CD4-positive, CD25-positive, alpha-beta regulatory T cell (primary cell): ENCODE measurements at places on chromosomes 16 and 17. TPM values are rescaled to one million over a fixed set of nuclear protein-coding genes. Genes with fewer than 3 reads are reported as not detected.

Gene EFNB3
- polyA plus RNA-seq: not detected

Gene CDH1
- 0.85 TPM for polyA plus RNA-seq

Gene CD300LB
- not detected for polyA plus RNA-seq

Gene SLC7A6
- 18.8 TPM for polyA plus RNA-seq

GRCh38 chr17:72900654-72900971, 191.9 kb downstream of the SLC39A11 start:
- no peak overlapping the region for H3K4me3 ChIP-seq
- H3K27ac ChIP-seq: no peak overlapping the region
- no peaks in the 10 kb centered on the region for H3K4me1 ChIP-seq
- H3K27me3 ChIP-seq: no peaks in the 10 kb centered on the region

GRCh38 chr17:50737118-50737698, 17.8 kb downstream of the LUC7L3 start:
- DNase-seq: no peak
- no peaks in the 10 kb centered on the region for H3K27me3 ChIP-seq
- peaks cover 52% of the 10 kb centered on the region for H3K36me3 ChIP-seq
- no peak overlapping the region for H3K4me3 ChIP-seq

Gene CXCL16
- polyA plus RNA-seq: 0.45 TPM

DNA sequence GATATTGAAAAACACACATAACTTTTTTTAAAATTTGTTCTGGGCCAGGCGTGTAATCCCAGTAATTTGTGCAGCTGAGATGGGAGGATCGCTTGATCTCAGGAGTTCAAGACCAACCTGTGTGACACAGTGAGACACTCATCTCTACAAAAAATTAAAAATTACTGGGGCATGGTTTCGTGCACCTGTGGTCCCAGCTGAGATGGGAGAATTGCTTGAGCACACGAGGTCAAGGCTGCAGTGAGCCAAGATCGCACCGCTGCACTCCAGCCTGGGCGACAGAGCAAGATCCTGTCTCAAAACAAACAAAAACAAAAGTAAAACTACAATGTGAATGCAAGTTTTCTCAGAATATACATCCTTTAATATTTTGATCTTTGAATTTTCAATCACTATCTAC, 15.1 kb downstream of the C16orf54 start:
- H3K4me1 ChIP-seq: peaks cover 9% of the 10 kb centered on the region
- H3K27me3 ChIP-seq: no peaks in the 10 kb centered on the region
- no peak overlapping the region for H3K4me3 ChIP-seq
- no peak overlapping the region for H3K27ac ChIP-seq

DNA sequence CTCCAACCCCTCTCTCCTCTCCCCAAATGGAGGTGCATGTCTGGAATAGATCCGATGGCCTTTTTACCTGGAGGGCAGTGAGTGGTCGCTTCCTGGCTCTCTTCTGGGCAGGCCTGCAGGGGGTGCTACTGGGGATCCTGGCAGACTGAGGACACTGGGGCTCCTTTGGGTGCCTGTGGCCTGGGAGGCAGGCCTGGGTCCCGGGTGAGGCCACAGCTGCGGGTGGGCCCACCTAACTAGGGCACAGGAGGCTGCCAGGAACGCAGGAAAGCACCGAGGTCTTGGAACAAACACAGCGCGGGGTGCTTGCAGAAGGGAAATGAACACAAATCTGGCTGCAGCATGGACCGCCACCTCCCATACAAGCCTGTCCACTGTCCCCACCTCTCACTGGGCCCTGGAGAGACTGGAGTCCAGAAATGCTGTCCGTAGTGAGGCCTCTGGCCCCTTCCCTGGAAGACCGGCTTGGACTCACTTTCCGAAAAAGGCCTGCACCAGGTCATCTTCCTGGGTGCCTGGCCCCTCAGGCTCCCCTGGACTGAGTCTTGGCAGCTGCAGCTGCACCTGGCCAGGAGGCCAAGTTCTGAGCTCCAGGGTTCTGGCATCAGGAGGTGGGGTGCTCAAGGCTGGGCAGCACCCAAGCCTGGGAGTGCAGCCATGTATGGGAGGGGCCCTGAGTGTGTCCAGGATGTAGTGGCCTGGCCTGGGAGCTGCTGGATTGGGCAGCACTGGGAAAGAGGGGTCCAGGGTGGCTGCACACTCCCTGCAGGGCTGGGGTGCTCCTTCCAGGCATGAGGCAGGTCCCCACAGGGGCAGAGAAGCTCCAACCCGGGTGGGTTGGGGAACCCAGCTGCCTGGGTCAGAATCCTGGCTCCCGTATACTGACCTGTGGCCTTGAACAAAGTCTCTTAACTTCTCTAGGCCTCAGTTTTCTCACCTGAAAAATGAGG, 195.1 kb downstream of the IRF8 start:
- no peaks in the 10 kb centered on the region for H3K36me3 ChIP-seq
- DNase-seq: no peak
- H3K27me3 ChIP-seq: no peaks in the 10 kb centered on the region
- no peaks in the 10 kb centered on the region for H3K4me1 ChIP-seq
- H3K4me3 ChIP-seq: no peak overlapping the region
- H3K27ac ChIP-seq: no peak overlapping the region

Gene OR1A1
- not detected for polyA plus RNA-seq

- peak overlapping the region; percentile 62 for H3K4me3 ChIP-seq
- H3K27ac ChIP-seq: peak overlapping the region; percentile 85
- no peak for DNase-seq
- H3K27me3 ChIP-seq: no peaks in the 10 kb centered on the region
These were observed 128.4 kb downstream of the ANKRD11 start for GRCh38 chr16:89361751-89362539.

DNA sequence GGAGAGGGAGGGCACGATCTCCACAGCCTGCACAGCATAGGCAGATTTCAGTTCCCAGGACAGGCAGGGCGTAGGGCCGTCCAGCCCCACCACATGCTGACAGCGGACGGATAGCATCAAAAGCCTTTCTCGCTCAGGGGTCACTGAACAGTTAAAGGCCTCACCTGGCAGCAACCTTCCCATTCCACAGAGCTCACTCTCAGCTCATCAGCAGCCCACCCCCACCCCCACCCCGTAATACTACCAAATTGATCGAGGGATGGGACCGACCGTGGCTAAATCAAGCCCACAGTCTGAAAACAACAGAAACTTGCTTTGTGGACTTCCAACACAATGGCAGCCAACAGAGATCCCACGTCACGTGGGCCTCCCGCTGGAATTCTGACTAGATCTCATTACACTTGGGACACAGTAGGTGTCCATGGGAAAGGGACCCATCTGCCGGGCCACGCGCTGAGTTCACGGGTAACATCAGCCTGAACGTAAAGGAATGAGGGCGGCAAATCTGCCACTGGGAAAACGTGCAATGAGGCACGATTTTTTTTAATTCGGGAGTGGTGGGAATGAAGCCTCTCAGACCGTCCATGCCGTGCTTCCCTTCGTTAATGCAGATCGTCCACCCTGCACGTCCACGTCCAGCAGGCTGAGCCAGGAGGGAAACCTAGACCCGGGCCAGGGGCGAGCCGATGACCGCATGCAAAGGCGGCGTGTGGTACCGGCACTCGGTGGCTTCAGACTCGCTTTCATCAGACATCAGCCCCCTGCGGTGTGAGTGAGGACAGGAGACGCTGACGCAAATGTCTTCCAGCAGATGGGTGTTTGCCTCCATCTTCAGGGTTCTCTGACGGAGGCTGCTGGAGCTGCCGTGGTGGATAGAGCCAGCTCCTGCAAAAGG, 92.1 kb downstream of the TBC1D16 start:
- no peak overlapping the region for H3K27ac ChIP-seq
- H3K27me3 ChIP-seq: no peaks in the 10 kb centered on the region
- no peak overlapping the region for H3K4me3 ChIP-seq

Gene CHRNE
- polyA plus RNA-seq: not detected

GRCh38 chr17:35086164-35086563, 22.7 kb upstream of the RFFL start:
- no peaks in the 10 kb centered on the region for H3K36me3 ChIP-seq
- peaks cover 77% of the 10 kb centered on the region for H3K4me1 ChIP-seq
- no peak for DNase-seq
- peak overlapping the region; percentile 99 for H3K4me3 ChIP-seq
- no peaks in the 10 kb centered on the region for H3K27me3 ChIP-seq

DNA sequence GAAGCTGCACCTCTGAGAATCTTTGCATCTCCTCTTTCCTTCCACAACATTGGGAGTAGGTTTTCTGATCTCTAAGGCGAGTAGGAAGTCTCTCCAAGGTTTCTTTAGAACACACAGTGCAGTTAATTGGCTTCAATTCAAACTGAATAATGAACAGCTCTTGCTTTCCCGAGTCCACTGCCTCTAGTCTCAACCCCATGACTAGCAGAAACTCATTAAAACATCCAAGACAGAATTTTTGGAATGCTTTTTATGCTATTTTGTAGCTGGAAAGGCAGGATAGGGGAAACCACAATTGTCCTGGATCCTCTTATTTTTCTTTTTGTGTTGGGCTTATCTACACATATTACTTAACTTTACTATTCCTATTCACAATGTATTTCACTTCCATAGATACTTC, 206.6 kb downstream of the CDH8 start:
- no peaks in the 10 kb centered on the region for H3K36me3 ChIP-seq
- H3K4me3 ChIP-seq: no peak overlapping the region
- DNase-seq: no peak
- no peaks in the 10 kb centered on the region for H3K4me1 ChIP-seq

DNA sequence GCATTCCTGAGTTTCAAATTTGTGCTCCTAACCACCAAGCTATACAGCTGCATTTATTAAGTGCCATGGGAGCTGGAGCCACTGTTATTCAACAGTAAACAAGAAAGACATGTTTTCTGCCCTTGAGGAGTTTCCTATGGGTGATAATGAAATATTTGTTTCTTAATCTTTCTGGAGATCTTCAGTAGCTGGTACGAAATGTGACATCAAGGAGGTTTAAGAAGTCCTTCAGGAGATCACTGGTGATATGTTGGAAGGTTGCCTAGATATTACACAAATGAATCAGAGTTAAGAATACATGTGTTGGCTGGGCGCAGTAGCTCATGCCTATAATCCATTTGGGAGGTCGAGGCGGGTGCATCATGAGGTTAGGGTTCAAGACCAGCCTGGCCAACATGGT, 14.9 kb downstream of the RHOT1 start:
- no peak for DNase-seq
- no peak overlapping the region for H3K27ac ChIP-seq
- no peak overlapping the region for H3K4me3 ChIP-seq
- H3K36me3 ChIP-seq: peaks cover 39% of the 10 kb centered on the region
- H3K27me3 ChIP-seq: no peaks in the 10 kb centered on the region

Gene ADGRG1
- 0.33 TPM for polyA plus RNA-seq

DNA sequence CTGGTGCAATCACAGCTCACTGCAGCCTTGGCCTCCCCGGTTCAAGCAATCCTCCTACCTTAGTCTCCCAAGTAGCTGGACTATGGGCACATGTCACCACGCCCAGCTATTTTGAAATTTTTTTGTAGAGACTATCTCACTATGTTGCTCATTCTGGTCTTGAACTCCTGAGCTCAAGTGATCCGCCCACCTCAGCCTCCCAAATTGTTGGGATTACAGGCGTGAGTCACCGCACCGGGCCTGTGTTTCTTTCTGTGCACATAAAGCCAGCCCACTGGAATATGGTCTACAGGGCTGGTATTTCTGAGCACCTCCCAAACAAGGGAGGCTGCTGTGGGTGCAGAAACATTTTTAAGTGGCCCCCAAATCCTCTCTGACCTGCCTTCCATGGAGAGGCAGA, 8.4 kb downstream of the TMEM95 start:
- H3K27me3 ChIP-seq: no peaks in the 10 kb centered on the region
- H3K36me3 ChIP-seq: no peaks in the 10 kb centered on the region
- no peak overlapping the region for H3K4me3 ChIP-seq
- no peaks in the 10 kb centered on the region for H3K4me1 ChIP-seq
- DNase-seq: no peak

DNA sequence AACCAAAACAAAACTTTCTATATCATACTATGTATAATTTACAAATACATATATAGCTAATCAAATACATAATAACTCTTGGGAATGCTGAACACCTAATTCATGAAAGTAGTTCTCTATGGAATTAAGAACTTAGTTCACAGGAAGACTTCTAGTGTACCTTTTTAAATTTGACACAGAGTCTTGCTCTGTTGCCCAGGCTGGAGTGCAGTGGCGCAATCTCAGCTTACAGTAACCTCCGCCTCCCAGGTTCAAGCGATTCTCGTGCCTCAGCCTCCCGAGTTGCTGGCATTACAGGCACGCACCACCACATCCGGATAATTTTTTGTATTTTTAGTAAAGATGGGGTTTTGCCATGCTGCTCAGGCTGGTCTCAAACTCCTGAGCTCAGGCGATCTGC, 24.7 kb downstream of the RFWD3 start:
- DNase-seq: no peak
- H3K36me3 ChIP-seq: peaks cover 69% of the 10 kb centered on the region
- no peak overlapping the region for H3K4me3 ChIP-seq
- H3K27me3 ChIP-seq: no peaks in the 10 kb centered on the region
- H3K4me1 ChIP-seq: no peaks in the 10 kb centered on the region
- no peak overlapping the region for H3K27ac ChIP-seq

DNA sequence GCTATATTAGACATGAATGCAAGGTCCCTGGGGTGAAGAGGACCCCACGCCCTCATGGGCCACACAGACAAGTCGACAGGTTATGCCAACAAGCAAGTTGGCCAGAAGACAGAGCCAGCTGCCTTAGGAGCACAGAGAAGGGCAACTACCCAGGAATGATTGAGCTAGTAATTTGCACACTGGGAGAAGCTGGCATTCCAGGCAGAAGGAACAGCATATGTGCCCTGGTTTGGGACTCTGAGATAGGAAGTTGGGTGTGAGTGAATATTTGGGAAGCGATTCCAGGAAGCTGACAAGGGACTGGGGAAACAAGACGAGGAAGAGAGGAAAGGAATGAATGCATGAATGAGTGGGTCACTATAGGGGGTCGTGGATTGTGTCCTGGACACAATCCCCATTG, 203.7 kb upstream of the CDH5 start:
- H3K36me3 ChIP-seq: no peaks in the 10 kb centered on the region
- no peaks in the 10 kb centered on the region for H3K4me1 ChIP-seq
- H3K27me3 ChIP-seq: no peaks in the 10 kb centered on the region
- H3K27ac ChIP-seq: no peak overlapping the region

- no peak for DNase-seq
- no peaks in the 10 kb centered on the region for H3K36me3 ChIP-seq
These were observed 6.3 kb upstream of the HOXB2 start for GRCh38 chr17:48551214-48551555.

Gene BCO1
- not detected for polyA plus RNA-seq

Gene CEP295NL
- 0.25 TPM for polyA plus RNA-seq

DNA sequence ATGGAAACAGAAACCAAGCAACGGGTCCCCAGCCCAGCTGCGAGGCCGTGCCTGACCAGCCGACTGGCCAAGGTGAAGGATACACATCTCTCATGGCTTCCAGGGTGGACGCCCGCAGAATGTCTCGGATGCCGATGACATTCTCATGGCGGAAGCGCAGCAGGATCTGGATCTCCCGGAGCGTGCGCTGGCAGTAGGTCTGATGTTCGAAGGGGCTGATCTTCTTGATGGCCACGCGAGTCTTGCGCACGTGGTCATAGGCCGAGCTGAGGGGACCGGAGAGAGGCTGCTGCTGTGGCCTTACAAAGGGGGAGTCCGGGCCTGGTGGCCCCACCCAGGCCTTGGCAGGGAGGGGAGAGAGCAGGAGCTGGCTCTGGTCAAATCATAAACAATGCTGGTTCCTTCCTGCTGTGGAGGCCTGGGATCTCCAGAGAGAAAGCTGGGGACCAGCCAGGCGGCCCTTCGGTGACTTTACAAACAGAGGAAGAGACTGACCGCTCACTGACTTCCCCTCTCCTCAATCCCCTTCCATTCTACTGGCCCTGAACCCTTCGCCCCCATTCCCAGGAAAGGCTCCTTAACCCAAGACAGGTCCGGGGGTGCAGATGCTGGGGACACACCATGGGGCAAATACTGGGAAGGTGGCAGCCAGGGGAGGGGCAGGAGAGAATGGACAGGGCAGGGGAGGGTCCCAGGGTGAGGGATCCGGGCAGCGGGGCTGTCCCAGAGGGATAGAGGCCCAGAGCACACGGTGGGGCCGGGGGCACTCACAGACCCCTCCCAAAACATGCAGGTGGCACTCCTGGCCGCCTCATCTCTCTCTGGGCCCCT, 1.1 kb downstream of the MAPK3 start:
- peak overlapping the region; percentile 78 for H3K27ac ChIP-seq
- DNase-seq: no peak
- peaks cover 18% of the 10 kb centered on the region for H3K4me1 ChIP-seq
- no peaks in the 10 kb centered on the region for H3K27me3 ChIP-seq
